ENCODE measurements at places on chromosomes 3 and 15.

- no peak for DNase-seq
These were observed 341.8 kb downstream of the RAP2B start for GRCh38 chr3:153503873-153504272.

GRCh38 chr3:24315971-24316370 lies 178.7 kb downstream of the THRB start:
- no peak for DNase-seq

- DNase-seq, result no peak
These were observed 151.8 kb upstream of the DPH6 start for GRCh38 chr15:35697549-35698299.

- no peak for DNase-seq
These were observed 47.3 kb downstream of the ITGA11 start for GRCh38 chr15:68384451-68385239.
